ENCODE measurements at places on chromosomes 6 and 20.

GRCh38 chr20:24493661-24494459 lies 24.4 kb downstream of the SYNDIG1 start:
- DNase-seq = no peak

DNA sequence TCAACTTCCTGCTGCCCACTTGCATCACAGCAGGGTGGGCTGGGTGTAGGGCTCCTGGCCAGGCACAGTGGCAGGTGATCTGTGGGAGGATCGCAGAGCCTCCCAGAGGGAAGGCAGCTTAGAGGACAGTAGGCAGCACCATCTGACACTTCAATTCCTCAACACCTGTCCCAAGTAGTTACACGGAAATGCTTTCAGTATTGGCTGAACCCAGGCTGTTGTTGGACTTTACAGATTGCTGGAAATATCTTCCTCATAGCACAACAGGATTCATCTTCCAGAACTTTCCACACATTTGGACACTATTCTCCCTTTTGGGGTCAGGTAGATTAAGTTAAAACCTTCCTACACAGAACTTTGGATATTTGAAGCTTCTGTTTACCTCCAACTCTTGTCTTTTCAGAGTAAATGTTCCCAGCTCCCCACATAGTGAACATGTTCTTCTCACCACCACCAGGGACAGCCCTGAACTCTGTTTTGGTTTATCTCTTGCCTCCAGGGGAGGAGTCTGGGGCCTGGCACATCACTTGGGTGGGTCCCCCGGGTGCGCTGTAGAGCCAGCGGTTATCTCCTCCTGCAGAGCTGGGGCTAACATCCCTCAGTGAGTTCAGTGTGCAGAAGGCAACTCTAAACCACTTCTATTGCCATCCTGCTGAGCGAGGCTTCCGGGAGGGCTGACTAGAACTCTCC lies 3.5 kb upstream of the SLC22A2 start:
- DNase-seq = no peak

- no peak for DNase-seq
These were observed 51.1 kb downstream of the RARS2 start for GRCh38 chr6:87538510-87539260.

DNA sequence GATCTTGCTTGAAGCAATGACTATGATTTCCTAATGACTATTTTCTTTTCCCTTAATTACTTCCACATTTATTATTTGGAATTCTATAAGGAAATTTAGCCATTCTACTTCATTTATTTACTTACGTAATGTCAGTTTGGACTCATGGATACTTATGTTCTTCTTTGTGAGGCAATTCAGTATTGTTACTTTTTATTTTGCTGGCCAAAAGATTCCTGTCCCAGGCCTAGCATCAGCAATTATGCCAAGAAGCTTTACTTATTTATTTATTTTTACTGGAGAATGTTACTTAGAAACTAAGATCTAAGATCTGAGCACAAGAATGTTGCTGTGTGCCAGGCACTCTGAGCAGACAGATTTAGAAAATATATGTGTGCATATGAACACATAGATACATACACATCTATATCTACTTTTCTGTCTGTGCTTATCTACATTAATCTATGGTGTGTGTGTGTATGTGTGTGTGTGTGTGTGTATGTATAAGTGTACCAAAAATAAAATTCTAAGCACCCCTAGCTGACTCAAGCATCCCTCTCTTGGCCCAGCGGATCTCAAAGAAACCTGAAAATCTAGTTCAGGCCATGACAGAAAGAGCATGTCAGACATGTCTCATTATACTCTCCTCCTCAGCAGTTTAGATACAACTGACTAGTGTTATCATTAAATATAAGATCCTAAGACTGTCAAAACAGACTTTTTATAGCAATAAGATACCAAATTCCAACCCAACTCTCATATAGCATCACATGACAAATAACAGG lies 640.0 kb upstream of the GJE1 start:
- DNase-seq = no peak

GRCh38 chr20:53183181-53183580 lies 211.0 kb downstream of the TSHZ2 start:
- no peak for DNase-seq

DNA sequence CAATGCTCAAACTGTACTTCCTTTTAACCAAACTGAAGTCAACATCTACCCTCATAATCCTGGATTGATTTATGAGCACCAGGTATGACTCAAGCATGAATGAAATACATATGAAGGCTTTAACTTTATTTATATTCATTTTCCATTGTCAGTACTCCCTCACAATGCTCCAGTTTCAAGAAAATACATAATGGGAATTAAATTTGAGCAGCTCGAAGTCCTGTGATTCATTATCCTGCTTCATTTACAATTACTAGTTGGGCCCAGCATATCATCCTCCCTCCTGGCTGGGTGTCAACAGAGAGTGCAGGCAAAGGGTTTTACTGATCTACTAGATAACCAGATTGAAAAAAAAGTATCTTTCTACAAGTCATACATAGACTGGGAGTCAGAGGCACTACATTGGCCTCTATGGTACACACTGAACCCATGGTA lies 10.1 kb downstream of the SAMHD1 start:
- no peak for DNase-seq

GRCh38 chr6:154261688-154262397 lies 94.8 kb downstream of the IPCEF1 start:
- DNase-seq = no peak

GRCh38 chr6:5278047-5278446 lies 16.7 kb downstream of the FARS2 start:
- no peak for DNase-seq

GRCh38 chr6:139151425-139152087 lies 16.7 kb downstream of the HECA start:
- DNase-seq = no peak

DNA sequence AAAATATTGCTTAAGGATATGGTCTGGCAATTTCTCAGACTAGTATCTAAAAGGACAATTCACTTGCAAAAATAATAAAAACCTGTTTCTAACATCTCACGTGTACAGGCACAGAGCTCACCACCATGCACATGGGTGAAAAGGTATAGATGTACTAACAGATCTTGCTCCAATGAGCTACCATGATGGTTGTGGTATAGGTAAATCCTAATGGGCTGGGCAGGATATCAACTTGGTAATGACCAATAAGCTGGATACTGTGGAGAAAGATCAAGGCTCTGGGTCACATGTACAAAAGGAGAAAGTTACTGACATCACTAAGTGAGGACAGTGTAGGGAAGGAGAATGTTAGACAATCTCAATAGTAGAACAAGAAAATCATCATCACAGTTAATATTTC lies 111.0 kb upstream of the NUP153 start:
- no peak for DNase-seq

- DNase-seq = no peak
These were observed 57.7 kb downstream of the ADNP start for GRCh38 chr20:50873585-50873984.

- no peak for DNase-seq
These were observed 20.5 kb upstream of the TTPAL start for GRCh38 chr20:44455126-44455525.

DNA sequence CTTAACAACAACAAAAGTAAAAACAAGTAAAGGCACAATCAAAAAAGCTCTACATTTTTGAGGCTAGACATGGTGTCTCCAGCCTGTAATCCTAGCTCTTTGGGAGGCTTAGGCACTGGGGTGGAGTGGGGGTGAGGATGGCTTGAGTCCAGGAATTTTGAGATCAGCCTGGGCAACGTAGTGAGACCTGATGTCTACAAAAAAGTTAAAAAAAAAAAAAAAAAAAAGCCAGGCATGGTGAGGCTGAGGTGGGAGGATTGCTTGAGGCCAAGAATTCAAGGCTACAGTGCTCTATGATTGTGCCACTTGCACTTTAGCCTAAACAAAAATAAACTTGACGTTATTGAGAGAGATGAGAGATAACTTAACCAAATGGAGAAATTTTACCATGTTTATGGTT lies 60.1 kb downstream of the QKI start:
- DNase-seq = no peak

DNA sequence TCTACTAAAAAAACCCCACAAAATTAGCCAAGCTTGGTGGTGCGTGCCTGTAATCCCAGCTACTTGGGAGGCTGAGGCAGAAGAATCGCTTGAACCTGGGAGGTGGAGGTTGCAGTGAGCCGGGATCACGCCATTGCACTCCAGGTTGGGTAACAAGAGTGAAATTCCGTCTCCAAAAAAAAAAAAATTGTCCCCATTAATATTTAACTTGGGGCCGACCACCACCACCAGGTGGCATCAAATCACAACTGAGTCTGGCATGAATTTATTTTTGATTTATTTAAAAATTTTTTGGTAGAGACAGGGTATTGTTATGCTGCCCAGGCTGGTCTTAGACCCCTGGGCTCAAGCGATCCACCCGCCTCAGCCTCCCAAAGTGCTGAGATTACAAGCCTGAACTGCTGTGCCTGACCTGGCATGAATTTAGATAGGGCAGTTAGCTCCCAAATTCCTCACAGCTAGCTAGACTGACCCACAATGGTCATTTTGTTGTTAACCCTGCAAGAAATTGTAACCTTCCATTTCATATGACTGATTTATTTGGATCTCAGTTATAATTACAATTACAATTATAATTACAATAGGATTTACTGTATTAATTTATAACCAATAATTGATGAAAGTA lies 17.1 kb upstream of the BEND3 start:
- DNase-seq = no peak

- no peak for DNase-seq
These were observed 28.3 kb upstream of the TXLNB start for GRCh38 chr6:139320081-139320480.

GRCh38 chr6:166252601-166253000 lies 55.6 kb downstream of the PRR18 start:
- no peak for DNase-seq

- DNase-seq = no peak
These were observed 72.5 kb downstream of the ARHGAP18 start for GRCh38 chr6:129637340-129638054.

DNA sequence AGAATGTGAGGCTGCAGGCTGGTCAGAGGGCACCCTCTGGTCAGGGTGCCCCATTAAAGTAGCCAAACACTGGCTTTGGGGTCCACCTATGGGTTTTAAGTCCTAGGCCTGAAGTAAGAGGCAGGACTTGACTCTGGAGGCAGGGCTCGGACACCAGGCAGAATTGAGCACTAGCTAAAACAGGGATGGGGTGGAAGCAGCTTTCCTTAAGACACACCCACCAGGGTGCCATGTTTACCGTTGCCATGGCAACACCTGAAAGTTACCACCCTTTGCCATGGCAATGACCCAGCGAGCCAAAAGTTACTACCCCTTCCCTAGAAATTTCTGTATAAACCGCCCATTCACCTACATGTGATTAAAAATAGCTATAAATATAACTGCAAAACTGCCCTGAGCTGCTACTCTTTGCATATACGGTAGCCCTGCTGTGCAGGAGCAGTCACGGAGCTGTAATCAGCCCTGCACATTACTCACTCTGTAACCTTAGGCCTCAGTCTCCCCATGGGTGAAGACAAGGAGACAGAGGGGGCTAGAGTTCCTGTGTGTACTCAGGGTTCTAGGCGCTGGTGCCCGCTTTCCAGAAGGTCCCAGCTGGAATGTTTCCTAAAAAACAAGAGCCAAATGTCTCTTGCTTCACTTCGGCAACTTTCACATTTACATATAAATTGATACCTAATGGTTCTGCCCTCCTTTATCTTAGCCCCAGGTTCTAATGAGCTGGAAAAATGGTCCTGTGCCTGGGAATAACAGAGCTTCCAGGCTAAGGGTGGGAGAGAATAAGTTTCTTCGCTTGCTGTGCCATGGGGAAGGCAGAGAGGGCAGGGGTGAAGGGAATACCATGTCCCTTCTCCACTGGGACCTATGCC lies 27.2 kb upstream of the SRSF6 start:
- DNase-seq = no peak

DNA sequence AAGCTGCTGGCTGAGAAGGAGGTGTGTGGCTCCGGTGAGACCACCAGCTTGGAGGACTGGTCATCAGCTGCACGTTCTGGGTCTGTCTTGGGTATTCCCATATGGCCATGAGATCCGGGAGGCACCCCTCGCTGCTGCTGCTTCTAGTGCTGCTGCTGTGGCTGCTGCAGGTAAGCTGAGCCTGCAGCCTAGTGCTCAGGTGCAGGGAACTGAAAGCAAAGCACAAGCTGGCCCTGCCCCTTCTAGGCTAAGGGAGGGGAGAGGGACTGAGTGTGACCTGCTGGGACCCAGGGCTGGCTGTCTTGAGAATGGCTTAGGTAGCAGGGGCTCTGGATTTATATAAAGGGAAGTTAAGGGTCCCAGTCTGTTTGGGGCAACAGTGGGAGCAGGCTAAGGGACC lies 403 bp downstream of the CDH26 start:
- DNase-seq = no peak

GRCh38 chr6:75436869-75437268 lies 56.7 kb downstream of the FILIP1 start:
- no peak for DNase-seq

DNA sequence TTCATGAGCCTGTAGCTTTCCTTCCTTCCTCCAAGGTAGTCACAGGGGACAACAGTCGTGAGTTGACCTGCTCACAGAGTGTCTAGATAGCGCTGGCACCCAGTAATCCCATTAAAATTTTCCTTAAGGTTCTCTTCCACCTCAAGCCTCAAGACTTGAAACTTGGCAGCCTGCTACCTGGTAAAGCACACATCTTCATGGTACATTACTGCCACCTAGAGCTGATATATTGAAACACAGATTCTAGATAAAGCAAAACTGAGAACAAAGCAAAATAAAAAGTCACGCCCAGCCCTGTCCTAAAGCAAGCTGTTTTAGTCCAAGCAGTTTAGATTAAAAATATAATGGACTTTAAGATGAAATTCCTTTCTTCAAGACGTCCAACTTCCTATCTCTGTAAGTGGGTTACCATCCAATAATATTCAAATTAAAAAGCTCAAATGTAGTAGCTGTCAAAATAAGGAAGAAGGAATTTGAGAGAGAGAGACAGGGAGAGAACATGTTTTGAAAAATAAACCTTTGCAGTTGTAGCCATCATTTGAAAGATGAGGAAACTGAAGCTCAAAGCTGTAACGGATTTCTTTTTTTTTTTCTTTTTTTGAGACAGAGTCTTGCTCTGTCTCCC lies 50.7 kb upstream of the CD83 start:
- DNase-seq = peak; percentile 71
